SW480 (cell line): ENCODE measurements at places on chromosomes 1 and 21.

DNA sequence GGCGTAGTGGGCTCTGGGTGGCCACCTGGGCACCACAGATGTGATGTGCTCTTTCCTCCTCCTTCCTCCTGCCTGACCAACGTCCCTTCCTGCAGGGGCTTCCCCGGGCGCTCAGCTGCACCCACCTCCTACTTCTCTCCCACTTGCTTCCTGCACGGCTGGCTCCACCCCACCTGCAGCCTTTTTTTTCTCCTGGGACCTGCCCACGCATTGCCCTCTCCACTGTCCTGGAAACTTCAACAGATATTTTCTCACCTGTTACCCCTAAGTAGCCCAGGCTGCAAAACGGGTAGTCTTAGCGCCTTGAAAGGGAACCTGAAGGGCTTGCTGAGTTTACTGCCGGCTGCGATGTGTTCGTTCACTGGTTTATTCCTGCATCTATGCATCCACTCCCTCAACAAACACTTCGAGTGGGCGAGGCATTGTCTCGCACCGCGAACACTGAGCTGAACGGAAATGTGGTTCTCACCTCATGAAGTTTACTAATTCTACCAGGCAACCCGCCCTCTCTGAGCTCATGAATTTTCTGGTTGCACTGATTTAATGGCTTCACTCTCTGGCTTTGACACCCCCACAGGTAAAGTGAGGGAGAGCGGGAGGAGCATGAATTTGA, 23.6 kb downstream of the ZBTB18 start:
- peak; percentile 26 for DNase-seq

GRCh38 chr1:119565131-119565772, 58.2 kb downstream of the HSD3B1 start:
- DNase-seq: no peak

GRCh38 chr1:4273243-4273642, 373.2 kb upstream of the C1orf174 start:
- DNase-seq: no peak

DNA sequence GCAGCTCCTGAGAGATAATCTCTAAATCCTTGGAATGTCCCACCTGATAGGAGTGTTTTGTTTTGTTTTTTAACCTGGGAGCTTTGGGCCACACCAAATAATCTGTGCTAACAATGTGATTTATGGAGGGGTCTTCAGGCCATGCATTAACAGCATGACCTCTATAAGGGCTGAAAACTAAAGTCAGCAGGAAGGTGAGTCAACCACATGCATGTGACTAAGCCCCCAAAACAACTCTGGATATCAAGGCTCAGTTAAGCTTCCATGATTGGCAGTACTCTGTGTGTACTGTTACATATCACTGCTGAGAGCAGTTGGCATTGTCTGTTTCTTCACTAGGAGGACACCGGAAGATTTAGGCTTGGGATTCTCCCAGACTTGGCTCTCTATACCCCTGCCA, 10.7 kb downstream of the AUNIP start:
- no peak for DNase-seq

GRCh38 chr1:197843401-197843800, 59.0 kb upstream of the C1orf53 start:
- DNase-seq: no peak

GRCh38 chr1:28078680-28079626, 9.5 kb downstream of the EYA3 start:
- DNase-seq: no peak

GRCh38 chr1:113226148-113226547, 153.2 kb downstream of the LRIG2 start:
- peak; percentile 7 for DNase-seq

GRCh38 chr1:869499-870244, 54.1 kb upstream of the SAMD11 start:
- peak; percentile 60 for DNase-seq

DNA sequence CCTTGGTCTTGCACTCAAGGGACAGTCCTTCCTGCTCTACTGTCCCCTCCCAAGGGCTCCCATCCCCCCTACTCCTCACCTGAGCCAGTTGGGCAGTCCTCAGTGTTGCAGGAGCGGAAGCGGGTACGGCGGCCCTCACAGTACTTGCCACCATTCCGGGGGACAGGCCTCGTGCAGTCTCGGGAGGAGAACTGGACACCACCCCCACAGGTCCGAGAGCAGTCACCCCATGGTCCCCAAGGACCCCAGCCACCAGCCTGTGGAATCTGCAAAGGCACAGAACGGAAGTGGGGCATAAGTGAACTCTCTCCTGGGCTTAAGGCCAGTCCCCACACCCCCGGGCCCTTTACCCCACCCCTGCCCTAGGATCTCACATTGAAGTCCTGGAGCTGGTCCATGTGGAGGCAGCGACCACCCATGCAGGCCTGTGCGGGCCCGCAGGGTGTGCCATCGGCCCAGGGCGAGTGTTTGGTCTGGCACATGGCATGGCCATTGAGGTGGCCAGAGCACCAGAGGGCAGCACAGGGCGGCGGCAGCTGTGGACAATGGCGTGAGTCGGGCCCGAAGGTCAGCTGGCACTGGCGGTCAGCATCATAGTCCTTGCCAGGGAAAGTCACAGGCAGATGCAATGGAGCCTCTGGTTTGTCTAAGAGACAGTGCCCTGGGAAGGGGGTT, 5.2 kb downstream of the ADAMTS4 start:
- no peak for DNase-seq

GRCh38 chr21:26798856-26799751, 46.1 kb downstream of the ADAMTS1 start:
- no peak for DNase-seq

- no peak for DNase-seq
Measured at GRCh38 chr1:55574691-55575225, 359.6 kb upstream of the USP24 start.

DNA sequence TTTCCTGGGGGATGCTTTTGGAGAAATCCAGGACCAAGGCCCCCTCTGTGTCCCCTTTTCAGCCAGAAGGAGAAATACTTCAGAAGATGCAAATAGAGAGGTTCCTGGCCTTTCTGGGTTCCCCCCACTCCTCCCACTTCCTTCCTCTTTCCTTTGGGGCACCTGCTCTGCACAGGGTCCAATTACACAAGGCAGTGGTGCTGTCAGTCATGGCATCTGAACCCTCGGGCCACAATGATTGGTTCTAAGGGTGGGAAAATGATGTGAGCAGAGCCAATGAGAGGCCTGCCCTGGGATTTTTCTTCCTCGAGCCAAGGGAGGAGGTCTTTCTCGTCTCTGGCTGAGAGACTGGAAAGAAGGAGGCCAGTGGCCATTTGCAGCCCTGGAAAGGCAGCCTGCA, 282.2 kb downstream of the NPHP4 start:
- no peak for DNase-seq

- DNase-seq: no peak
Measured at GRCh38 chr1:55571767-55572166, 356.6 kb upstream of the USP24 start.

DNA sequence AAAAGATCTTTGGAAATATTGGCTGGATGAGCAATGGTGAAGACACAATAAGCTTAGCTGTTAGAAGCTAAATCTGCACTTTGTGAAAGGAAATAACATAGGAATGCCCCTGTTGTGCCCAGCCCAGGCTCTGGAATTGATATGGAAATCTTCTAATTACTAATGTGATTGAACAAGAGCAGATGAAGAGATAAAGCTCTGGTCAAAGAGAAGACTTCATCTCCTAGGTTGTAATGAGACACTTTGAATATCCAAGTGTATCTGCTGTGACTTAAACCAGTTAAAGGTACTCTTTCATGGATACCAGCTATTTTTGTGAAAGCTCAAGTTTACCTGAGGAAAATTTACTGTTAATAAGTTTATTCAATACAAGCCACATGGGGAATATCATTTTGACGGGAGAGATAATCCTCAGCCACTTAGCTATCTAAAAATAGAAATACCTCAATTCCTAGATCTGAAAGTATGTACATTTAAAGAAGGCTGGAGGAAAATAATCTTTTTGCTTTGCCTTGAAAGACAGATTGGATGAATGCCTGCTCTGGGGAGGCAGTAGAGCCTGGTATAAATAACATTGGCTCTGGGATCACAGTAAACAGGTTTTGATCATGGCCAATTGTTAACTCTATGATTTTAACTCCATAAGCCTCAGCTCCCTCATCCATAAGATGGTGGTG, 494.0 kb upstream of the B3GALT2 start:
- DNase-seq: no peak
